ENCODE measurements at places on chromosomes 2 and 18.
A peak's percentile ranks its signal among the peaks of the same experiment; 100 is the strongest.

- DNase-seq = no peak
These were observed 19.8 kb downstream of the SPIRE1 start for GRCh38 chr18:12637901-12638643.

DNA sequence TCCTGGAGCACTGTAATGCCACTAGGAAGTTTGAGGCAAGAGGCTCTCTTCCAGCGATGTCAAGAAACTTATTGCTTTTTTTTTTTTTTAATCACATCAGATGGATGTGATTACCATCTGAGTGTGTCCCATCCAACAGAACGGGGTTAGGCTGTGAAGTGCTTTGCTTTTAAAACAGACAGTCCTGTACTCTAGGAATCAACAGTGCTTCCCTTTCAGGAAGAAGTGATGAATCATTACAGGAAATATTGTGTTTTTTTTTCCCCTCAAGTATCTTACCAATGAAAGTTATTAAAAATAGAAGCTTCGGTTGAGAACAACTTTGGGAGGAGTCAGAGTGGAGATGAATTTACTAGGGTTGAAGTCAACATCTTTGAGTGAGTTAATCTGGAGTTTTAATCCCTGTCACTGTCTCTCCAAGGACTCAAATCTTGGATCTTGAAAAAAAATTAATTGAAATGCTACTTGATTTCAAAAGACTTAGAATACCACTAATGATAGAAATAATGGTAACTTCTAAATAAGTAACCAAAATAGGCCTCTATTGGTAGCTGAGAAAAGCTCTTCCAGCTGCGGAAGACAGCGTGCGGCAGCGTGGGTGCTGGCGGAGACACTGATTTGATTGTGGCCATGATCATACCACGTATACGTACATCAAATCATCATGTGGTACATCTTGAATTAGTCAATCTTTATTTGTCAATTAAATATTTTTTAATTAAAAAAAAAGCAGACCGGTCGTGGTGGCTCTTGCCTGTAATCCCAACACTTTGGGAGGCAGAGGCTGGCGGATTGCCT, 45.5 kb downstream of the GATA6 start:
- DNase-seq = no peak

DNA sequence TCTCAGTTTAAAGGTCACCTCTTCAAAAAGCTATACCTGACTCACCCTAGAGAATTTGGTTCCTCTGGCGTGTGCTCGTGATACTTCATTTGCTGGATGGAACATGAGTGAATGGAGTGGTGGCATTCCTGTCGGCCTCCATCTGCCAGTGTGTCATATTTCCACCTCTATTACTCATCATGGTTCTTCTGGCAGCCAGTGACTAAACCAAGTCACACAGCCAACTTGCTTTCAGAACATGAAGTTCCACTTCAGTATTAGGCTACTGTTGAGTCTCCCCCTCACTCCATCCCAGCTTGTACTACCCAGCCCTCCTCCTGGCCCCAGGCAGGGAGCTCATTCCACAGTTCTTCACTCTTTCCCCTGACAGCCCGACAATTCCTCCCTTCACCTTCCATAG, 169.8 kb downstream of the MREG start:
- DNase-seq = no peak

DNA sequence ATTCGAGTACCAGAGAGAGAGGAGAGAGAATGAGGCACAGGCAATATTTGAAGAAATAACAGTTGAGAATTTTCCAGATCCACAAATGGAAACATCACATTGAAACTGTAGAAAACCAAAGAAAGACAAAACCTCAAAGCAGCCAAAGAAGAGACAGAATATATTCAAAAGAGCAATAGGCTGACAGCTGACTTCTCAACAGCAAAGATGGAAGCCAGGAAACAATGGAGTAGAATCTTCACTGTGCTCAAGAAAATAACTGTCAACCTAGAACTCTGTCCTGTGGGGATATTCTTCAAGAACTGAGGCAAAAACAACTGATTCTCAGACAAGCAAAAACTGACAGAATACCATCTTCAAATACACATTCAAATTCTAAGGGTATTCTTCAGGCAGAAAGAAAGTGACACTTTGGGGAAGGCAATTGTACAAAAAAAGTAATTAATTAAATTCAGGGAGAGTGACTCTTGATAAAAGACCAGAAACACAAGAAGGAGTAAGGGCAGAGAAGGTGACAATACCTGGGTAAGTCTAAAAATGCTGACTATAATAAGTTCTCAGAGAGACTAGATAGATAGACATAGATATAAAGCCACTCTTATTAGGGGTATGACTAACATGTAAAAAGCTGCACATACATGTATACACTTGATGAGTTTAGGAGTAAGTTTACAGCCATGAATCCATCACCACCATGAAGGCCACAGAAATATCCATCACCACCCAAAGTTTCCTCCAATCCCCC, 25.6 kb downstream of the ANKMY1 start:
- no peak for DNase-seq

- DNase-seq = no peak
These were observed 234.3 kb upstream of the HS6ST1 start for GRCh38 chr2:128552806-128553551.

DNA sequence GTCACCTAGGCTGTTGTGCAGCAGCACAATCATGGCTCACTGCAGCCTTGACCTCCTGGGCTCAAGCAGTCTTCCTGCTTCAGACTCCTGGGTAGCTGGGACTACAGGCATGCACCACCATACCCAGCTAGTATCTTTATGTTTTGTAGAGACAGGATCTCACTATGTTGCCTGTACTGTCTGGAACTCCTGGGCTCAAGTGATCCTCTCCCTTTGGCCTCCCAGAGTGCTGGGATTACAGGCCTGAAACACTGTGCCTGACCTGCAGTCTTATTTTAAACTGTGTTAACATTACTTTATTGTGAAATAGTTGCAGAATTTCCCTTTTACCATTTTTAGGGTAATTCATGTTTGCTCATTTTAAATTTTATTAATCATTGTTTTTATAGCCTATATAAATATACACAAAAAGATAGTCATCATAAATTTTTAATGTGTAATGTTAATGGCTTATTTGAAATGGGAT, 24.6 kb downstream of the EML4 start:
- DNase-seq = no peak

GRCh38 chr2:223057569-223057968, 5.6 kb downstream of the KCNE4 start:
- peak; percentile 30 for DNase-seq

GRCh38 chr2:37893327-37893726, 31.8 kb upstream of the RMDN2 start:
- DNase-seq = no peak

- no peak for DNase-seq
These were observed 293.1 kb downstream of the SLC8A1 start for GRCh38 chr2:40158781-40159180.

- DNase-seq = no peak
These were observed 49.5 kb downstream of the SPRED2 start for GRCh38 chr2:65382776-65383357.

- peak; percentile 78 for DNase-seq
These were observed 970.6 kb downstream of the DCDC2C start for GRCh38 chr2:4674007-4674406.

GRCh38 chr2:219578811-219579613, 6.9 kb downstream of the INHA start:
- no peak for DNase-seq

DNA sequence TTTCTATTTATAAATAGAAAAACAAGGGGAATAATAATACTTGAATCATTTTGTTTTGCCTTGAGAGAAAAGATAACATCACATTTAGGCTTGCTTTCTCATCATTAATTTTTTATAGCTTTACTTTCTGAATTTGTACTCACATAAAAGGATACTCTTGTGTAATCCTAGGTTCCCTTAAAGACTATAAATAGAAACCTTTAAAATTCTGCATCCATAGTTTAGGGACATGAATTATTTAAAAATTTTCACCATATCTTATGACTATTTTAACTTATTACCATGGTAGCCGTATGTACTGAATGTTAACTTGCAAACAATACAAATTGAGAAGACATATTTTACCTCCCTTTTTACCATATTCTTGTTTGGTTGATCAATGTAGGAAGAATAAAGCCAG, 143.5 kb upstream of the CWC22 start:
- no peak for DNase-seq

- no peak for DNase-seq
These were observed 198.7 kb downstream of the LTBP1 start for GRCh38 chr2:33145459-33145858.

GRCh38 chr2:98277162-98277859, 68.9 kb upstream of the CNGA3 start:
- DNase-seq = no peak

DNA sequence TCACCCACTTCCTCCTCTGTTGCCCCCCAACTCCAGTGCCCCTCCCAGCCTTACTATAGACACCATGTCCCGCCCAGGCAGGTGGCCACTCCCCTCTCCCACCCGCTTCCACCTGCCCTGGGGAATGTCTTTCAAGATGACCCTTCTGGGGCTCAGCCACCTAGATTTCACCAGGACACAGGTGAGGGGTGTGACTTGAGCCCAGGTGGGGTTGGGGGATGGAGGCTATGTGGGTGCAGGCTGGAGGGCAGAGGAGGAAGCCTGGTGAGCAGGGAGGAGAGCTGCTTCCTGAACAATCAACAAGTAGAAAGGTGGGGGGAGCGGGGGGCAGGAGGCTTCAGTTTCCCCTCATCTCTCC, 8.7 kb downstream of the ADRA2B start:
- DNase-seq = no peak

DNA sequence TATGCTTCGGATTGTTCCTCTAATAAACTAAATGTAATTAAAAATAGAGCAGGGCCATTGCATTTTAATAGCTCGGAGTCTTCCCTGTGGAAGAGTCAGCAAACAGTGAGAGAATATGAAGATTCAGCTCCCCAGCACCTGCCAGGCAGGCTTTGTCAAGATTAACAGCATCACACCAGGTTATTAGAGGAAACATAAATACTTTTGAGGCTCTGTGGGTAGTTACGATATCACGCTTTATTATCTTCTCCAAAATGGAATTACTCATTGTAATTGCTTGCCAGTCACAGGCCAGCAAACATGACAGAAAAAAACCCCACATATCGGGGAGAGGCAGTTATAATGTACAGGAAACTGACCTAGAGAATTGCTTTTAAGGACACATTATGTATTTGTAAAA, 303.9 kb downstream of the CPS1 start:
- DNase-seq = peak; percentile 95

- no peak for DNase-seq
These were observed 2.4 kb downstream of the HNRNPLL start for GRCh38 chr2:38600242-38600891.

GRCh38 chr2:67455219-67456142, 58.3 kb downstream of the ETAA1 start:
- peak; percentile 47 for DNase-seq

GRCh38 chr18:6374340-6374739, 40.4 kb downstream of the L3MBTL4 start:
- no peak for DNase-seq

GRCh38 chr18:23188068-23188760, 52.9 kb downstream of the CABLES1 start:
- no peak for DNase-seq

GRCh38 chr2:135825550-135826176, 11.3 kb downstream of the LCT start:
- no peak for DNase-seq

DNA sequence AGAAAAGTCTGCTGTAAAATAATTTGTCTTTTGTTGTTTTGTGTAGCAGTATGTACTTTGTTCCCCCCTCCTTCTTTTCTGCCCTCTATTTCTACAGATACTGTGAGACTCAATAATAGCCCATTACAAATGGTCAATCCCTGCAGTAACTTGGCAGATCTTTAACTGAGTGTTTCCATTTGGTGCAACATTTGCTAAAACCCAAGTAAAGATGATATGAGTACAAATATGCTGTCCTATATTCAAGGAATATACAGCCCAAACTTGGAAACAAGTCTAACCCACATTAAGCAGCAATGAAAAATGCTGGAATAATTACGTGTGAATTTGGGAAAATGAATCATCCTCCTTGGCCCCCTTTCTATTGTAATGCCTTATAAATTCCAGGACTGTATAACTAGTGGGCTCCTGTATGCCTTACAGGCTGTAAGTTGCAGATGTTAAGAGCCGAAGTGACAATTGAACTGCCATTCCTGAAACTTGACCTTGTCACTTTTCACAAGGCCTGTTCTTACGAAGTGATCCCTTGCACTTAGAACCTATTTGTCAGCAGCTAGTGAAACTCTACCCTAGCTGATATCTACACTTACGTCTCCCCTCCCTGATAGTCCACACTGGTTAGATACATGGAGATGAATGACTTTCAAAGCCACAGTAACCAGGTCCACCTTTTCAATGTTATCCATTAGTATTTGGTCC, 104.9 kb downstream of the IRS1 start:
- no peak for DNase-seq

DNA sequence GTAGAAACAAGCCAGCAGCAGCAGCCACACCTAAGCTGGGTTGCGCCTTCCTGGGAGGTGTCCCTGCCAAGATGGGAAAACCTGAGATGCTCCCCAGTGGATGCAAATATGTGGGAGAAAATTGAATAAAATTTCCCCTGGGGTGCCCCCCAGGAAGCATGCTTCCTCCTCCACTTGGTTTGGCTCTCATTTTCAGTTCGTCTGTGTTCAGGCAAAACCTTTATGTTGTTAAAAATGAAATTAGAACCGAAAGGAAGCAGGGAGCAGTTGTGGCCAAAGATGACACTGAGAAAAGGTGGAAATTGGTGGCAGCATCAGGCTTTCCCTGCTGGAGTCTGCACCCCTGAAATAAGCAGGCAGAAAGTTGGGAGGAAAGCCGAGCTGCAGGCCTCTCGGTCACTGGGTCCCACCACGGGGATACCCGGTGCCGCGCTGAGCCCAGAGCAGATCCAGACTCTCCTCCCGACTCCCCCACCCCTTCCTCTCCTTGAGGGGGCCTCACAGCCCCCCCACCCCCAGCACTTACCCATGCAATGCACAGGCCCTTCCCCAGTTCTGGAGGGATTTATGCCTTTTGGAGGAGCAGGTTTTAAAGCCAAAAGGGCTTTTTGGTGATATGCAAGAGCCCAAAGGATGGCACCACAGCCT, 267.7 kb upstream of the SPRED2 start:
- no peak for DNase-seq

- no peak for DNase-seq
These were observed 192.7 kb downstream of the ANAPC1 start for GRCh38 chr2:111691164-111691875.

GRCh38 chr2:39156846-39157245, 36.0 kb upstream of the SOS1 start:
- DNase-seq = no peak

- DNase-seq = no peak
These were observed 2.5 kb upstream of the CPO start for GRCh38 chr2:206936843-206937230.

DNA sequence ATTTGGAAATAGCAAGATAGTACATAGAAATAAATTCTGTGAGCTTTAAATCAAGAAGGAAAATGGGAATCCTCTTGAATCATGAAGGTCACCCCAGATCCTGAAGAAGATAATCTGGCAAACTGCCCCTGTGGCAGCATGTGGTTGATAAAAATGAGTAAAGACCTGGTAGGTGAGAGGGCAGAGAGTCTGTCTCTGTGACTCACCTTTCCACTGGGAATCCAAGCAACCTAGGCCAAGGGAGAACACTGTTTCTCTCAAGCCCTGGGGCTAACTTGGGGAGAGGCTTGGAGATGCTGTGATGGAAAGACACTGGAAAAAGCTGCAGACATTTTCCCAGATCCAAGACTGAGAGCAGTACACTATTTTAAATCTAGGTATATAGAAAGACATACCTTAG, 185.8 kb upstream of the CNTNAP5 start:
- no peak for DNase-seq
